Brain microvascular endothelial cell (primary cell): ENCODE measurements at places on chromosomes 2 and 18.

- DNase-seq = no peak
Observed at GRCh38 chr2:98498703-98499440, 54.2 kb downstream of the INPP4A start.

DNA sequence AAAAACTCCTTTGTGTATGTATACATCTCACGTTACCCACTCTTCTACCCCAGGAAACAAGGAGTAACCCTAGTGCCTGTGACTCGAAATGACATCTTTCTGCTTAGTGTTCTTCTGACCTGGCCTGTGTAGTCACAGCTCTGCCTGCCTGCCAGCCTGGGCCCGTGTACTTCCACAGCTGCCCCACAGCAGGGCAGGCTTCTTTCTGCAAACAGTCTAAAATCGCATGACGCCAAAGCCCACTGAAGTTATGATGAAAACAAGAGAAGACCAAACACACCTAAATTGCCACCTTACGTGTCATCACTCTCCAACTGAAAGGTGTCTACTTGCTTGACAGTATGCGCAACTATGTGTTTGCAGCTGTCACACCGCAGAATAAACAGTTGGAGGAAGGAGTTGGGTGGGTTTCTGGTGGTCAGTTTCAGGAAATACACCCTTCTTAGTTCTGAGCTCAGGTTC, 1.5 kb downstream of the GAREM1 start:
- peak; percentile 18 for DNase-seq

DNA sequence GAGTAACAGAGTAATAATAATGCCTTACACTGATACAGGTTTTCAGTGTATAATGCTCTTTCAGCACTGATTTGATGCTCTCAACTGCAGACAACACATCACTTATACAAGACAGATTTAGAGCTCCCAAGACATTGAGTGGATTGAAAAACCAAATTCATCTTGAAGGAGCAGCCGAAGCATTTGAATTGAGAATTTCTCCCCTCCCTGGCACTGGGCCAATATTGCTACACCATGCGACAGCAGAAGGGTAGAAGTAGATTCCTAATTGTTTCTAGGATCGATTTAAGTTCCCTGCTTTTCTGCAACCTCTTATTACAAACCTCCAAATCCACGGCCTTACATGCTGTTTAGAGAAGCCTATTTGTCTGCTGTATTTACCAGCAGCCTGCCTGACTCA, 15.5 kb downstream of the CENPA start:
- no peak for DNase-seq

DNA sequence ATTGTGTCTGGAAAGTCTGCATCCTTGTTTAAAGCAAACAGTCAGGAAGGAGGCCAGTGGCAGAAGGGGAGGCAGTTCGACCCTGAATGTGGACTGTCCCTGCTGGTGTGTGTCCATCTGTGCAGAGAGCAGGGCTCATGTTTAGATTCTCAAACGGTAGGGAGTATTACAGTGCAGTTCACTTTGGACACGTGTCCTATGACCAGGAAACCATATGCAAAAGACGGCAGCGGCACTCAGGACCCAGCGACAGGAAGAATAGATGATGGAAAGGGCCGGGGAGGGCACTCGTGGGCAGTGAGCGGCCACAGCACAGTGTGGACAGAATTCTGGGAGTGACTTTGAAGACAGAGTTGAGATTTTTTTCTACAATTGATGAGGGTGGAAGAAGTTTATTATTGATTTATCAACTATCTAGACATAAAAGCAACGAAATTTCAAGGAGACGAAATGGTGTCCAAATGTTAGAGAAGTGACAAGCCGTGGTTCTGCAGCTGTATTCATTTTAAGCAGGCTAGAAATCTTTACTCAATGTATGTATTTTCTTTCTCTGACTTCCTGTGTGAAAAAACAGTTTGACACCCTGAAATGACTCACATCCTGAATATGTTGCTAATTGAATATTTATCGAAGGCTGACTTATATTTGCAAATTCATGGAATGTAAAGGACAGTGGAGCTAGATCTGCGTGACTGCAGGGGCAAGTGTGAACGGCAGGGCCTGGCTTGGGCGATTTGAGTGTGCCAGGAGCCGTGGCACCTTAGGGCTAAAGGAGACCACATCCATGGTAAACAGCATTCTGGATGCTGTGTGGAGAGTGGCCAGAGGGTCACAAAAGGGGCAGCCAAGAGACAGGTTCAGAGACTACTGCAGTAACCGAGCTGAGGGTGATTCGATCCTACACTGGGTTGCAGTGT, 214.2 kb downstream of the PTGR3 start:
- no peak for DNase-seq

DNA sequence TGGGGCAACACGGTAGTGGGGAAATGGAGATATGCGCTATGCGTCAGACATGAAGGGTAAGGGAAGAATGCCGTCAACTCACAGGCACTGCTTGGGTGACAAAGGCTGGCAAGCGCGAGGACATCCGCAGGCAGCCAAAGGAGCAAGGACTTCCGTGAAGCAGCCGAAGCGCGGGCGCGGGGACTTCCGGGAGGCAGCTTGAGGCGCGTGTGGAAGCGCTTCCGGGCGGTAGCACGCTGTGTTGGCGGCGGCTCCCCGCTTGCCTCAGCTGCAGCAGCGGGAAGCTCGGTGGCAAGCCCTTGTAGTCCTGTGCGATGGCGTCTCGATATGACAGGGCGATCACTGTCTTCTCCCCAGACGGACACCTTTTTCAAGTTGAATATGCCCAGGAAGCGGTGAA, at the start of gene PSMA8:
TSS of gene PSMA8 (plus strand) at position 218 of the 400 bp plus-strand sequence. CDS start at position 315, 97 bp downstream.
- DNase-seq = no peak

GRCh38 chr2:109164739-109165221, 35.8 kb downstream of the SH3RF3 start:
- no peak for DNase-seq

- no peak for DNase-seq
Observed at GRCh38 chr2:6656633-6657032, 209.1 kb downstream of the CMPK2 start.

GRCh38 chr18:48902856-48903601, 47.7 kb downstream of the SMAD7 start:
- DNase-seq = peak; percentile 76

- no peak for DNase-seq
Observed at GRCh38 chr2:74834792-74835755, 1.1 kb downstream of the HK2 start.

GRCh38 chr2:223050900-223051504, 988 bp upstream of the KCNE4 start:
- peak; percentile 49 for DNase-seq

- DNase-seq = peak; percentile 7
Observed at GRCh38 chr2:32009516-32010256, 1.1 kb downstream of the MEMO1 start.

DNA sequence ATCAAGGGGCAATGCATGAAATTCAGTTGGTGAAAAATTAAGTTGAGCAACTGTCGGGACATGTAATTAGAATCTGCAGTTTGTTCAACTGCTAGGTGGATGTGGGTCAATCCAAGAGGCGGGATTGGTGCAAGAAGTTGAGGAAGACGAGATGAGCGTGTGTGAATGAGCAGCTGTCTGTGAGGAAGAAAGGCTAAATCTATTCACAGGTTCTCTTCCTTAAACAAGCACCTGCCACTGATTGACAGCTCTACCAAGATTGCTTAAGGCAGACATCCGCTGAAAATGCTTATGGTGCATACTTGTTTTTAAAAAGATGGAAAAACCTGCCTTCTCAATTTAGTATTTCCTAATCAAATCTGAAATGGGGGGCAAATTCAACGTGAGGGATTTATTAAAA, 323.4 kb upstream of the THUMPD2 start:
- DNase-seq = no peak

- DNase-seq = no peak
Observed at GRCh38 chr2:44956843-44957242, 15.3 kb downstream of the SIX3 start.

GRCh38 chr2:31049264-31049663, 89.0 kb downstream of the GALNT14 start:
- DNase-seq = no peak

- DNase-seq = no peak
Observed at GRCh38 chr2:123207245-123207644, 817.8 kb upstream of the CNTNAP5 start.

DNA sequence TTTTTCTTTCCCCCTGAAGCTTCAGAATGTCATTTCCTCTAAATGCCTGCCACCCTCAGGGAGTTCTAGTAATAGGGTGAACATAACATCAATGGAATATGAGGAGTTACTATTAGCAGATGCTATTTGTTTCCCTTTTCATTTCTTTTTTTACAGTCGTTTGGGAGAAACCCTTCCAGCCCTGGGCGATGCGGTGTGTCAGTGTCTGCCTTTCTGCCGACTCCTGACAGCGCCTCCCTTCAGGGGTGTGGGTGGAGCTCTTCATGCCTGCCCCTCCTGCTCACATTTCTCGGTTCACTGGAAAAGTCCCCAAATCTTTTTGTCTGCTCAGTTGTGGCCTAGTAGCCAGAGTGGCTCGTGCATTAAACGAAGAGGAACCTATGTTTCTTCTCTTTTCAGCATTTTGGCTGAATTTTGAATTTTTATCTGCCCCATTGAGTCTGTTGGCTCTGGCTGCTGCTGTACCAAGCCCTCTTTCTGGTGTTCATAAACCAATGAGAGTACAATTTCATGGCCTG, 72.3 kb downstream of the FMNL2 start:
- DNase-seq = peak; percentile 53

DNA sequence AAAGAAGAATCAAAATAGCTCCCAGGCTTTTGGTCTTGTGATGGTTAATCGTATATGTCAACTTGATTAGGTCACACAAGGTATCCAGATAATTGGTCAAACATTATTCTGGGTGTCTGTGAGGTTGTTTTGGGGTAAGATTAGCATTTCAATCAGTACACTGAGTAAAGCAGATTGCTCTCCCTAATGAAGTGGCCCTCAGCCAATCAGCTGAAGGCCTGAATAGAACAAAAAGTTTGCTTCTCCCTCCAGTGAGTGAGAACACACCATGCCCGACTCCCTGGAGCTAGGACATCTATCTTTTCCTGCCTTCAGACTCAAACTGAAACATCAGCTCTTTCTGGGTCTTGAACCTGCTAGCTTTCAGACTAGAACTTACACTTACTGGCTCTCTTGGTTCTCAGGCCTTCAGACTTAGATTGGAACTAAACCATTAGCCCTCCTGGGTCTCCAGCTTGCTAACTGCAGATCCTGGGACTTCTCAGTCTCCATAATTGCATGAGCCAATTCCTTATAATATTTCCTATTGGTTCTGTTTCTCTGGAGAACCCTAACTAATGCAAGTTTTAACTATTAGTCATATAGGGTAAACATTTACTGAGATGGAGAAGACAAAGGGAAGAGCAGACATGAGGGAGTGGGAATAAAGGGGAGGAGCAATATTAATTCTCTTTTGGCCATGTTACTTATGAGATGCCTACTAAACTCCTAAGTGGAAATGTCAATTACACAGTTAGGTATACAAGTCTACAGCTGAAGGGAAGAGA, 25.5 kb downstream of the LNPK start:
- DNase-seq = peak; percentile 0

GRCh38 chr2:96913398-96914202, 43.7 kb upstream of the SEMA4C start:
- DNase-seq = no peak

- DNase-seq = no peak
Observed at GRCh38 chr2:17815468-17816184, 634 bp upstream of the MSGN1 start.

DNA sequence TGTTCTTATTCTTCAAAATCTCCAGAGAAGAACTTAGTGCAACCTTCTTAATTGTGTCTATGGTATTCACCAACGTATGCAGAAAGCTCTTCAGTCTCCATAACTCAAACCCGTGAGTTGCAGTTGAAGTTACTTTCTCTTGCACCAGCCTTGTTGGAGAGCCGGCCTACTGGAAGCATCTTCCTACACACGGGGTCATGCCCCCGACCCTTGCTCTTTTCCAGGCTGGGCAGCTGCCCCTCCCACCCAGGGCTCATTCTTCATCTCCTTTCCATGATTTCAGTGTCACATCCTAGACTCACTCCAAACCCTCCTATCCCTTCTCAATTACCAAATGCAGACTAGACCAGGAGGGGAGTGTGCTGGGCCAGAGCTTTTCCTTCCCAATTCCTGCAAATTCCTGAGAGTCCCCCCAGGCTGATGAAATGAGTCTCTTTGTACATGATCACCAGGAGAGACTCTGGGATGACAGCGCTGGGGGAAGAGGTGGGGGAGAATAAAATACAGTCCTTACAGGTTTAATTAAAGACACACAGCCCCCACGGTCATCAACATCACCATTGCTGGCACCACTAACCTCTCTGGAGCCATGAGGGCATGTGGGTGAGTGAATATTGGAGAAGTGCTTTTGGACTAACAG, 75.3 kb downstream of the COLEC12 start:
- DNase-seq = no peak

DNA sequence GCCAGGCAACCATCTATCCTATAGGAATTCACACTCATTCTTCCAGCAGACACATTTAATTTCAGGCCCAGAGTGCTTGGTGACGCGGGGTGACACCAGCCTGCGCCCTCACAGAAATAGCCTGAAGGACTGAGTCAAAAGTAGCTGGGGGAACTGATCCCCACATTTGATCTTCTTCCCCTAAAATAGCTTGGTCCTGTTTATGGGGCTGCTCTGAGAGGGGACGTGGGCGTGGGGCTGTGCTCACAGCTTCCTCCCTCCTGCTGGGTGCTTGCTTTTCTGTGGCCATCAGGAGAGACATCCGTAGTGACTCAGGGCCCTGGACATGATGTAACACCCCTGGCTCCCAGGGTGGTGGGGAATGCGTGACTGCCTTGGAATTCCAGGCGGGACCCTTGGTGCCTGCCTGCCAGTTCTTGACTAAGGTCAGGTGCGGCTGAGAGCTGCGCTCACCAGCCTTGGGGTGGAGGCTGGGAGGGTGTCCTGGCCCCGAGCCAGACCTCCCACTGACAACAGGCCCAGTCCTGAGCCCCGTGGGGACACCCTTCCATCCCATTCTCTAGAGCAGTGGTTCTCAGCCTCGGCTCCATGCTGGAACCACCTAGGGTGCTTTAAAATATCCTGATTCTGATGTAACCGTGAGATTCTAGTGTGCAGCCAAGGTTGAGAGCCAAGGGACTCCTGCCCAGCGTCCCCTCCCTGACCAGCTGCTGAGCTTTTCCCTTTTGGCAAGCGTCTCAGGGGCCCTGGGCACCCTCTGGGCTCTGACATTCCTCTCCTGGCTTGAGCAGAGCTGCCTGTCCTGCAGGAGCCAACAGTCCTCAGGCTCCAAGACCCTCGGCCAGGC, 47.4 kb upstream of the SMAD7 start:
- peak; percentile 99 for DNase-seq
